NCI-H2171 (cell line): ENCODE measurements at places on chromosomes 3 and 15.

DNA sequence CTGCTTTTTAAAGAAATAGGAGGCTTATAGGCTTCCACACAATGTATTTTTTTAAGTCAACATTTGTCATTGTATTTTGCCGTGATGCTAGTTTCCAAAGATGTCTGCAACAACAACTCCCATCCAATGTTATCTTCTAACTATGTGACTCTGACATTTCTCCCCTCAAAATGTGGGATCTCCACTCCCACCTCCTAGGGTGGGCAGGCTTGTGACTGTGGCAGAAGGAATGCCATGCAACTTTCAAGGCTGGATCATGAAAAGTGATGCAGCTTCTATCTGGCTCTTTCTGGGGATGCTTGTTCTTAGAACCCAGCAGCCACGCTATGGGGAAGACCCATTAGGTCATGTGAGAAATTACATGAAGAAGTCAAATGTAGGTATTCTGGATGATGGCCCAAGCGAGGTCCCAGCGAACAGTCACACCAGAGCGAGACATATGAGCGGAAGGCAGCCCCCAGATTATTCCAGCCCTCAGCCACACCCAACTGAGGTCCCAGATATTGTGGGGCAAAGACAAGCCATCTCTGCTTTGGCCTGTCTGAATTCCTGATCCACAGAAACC, 124.3 kb downstream of the BDH1 start:
- DNase-seq: no peak

GRCh38 chr3:107956991-107957900, 133.6 kb downstream of the CD47 start:
- no peak for DNase-seq

DNA sequence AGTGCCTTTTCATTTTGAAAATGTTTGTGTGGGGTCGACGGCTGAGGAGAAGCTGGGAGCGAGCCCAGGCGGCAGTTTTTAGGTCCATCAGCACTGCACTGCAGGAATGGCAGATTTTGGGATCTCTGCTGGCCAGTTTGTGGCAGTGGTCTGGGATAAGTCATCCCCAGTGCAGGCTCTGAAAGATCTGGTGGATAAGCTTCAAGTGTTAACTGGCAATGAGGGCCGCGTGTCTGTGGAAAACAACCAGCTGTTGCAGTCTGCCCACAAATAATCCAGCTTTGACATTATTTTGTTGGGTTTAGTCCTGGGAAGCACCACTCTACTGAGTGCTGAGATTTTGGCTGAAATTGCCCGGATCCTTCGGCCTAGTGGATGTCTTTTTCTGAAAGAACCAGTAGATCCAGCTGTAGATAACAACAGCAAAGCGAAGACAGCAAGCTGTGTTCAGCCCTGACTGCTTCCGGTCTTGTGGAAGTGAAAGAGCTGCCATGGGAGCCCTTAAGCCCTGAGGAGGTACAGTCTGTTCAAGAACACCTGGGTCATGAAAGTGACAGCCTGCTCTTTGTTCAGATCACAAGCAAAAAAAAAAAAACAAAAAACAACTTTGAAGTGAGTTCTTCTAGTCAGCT, 13.1 kb upstream of the ANP32A start:
- DNase-seq: peak; percentile 12

- DNase-seq: peak; percentile 42
Observed at GRCh38 chr3:171459137-171459941, 866 bp downstream of the TNIK start.

- no peak for DNase-seq
Observed at GRCh38 chr3:194749631-194750490, 64.2 kb downstream of the FAM43A start.

DNA sequence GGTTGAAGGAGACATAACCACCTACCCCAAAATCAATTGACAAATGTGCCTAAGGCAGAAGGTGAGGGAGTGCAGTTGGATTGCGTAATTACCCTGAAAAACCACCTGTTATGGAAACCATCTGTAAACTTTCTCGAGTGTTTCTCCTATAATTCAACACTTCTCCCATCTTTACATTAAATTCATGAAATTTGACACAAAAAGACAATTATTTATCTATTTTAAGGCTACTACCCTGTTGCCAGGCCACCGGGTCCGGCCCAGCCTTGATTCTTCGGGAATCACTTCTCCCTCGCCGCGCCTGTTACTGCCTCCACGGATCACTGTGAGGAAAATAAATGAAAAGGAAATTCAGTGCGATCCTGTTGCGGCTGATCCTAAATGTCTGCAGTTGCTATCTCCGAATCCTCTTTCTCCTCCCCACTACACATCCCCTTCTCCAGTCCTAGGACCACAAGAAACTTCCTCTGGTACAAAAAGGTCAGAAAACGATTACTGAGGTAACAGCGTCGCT, 646 bp downstream of the IQCB1 start:
- no peak for DNase-seq

DNA sequence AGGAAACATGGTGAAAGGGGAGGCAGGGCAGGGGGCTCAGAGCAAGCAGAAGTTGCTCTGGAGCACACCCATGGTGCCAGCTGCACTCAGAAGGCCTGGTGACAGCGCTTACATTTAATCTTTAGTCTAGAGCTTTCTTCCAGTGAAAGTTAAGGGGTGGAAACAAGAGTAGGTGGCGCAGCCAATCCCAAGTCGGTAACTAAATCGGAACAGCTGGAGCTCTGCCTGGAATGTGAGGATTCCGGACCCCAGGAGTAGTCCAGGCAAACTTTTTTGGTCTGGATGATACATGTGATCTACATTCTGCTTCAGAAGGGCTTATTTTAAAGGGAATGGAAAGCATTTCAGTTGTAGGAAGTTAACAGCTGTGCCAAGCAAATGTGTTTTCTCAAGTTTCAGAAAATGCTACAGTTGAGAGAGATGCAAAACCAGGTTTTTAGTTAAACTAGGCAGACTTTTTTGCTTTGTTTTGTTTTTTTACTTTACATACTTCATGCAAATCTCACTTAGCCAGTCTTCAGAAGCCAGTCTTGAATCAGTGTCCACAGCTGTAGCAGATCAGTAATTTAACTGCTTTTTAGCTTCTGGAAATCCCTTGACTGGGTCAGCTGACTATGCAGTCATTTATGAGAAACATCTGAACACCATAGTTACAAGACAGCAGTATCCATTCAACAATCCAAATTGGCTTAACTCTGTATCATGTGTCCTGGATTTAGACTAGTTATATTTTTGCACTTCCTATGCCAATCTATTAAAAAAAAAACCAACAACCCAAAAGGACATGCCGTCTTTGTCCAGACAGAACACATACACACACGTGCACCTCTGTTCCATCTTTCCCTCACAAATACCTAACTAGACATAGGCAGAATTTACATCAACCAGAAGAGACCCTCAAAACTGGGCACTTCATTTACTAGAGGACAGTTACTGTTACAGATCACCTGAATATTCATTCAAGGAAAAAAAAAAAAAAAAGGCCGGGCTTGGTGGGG, 33.2 kb downstream of the ZNF106 start:
- no peak for DNase-seq

- DNase-seq: no peak
Observed at GRCh38 chr3:123843668-123844067, 40.5 kb downstream of the MYLK start.

GRCh38 chr3:108150200-108150599, 59.4 kb upstream of the CD47 start:
- no peak for DNase-seq

- DNase-seq: no peak
Observed at GRCh38 chr3:155497930-155498647, 204.6 kb upstream of the STRIT1 start.

GRCh38 chr3:149581681-149582370, 76.0 kb downstream of the WWTR1 start:
- DNase-seq: no peak

- no peak for DNase-seq
Observed at GRCh38 chr3:107345822-107346405, 31.3 kb upstream of the CCDC54 start.

- DNase-seq: no peak
Observed at GRCh38 chr3:123883111-123883510, 1.0 kb downstream of the MYLK start.

GRCh38 chr3:120276767-120277166, 8.3 kb downstream of the GPR156 start:
- no peak for DNase-seq

- no peak for DNase-seq
Observed at GRCh38 chr15:31484986-31485385, 158.4 kb downstream of the KLF13 start.

DNA sequence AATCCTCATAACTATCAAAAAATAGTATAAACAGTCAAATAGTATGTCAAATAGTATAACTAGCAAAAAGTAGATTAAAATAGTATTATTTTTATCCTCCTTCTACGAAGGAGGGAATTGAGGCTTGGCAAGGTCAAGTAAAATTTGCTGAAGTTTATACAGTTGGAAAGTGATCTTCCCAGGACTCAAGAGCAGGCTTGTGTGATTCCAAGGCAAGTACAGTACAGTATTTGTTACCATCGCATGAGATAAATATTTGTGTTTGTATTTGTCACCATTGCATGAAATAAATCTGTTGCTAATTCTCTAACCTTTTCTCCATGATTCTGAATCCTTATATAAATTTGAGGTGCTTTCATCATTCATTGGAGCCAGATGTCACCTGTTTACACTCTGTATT, 28.9 kb downstream of the SH3GL3 start:
- no peak for DNase-seq

- no peak for DNase-seq
Observed at GRCh38 chr15:23118208-23118607, 18.4 kb downstream of the GOLGA6L1 start.

DNA sequence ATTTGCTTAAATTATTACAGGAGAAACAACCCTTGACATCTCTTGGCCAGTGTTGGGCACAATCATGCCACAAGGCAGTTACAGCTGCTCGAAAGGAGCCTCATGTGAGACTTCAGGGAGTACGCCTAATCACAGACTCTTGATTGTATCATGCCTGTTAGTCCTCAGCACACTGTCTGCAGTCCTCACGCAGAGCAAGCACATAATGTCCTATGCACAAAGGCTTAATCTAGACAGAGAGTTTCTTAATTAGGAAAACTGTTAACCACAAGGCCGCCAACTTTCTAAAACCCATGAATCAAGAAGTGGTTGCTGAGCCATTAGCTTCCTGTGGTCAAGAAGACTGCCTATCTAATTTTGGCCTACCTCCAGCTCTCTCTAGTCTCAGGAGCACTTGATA, 172.0 kb downstream of the UNC13C start:
- DNase-seq: no peak
